Stimulated activated CD8-positive, alpha-beta memory T cell treated with anti-CD3 and anti-CD28 coated beads, Interleukin-2, amount 100 ng/mL, for 1 hour (primary cell): ENCODE measurements at places on chromosomes 7 and 10.

DNA sequence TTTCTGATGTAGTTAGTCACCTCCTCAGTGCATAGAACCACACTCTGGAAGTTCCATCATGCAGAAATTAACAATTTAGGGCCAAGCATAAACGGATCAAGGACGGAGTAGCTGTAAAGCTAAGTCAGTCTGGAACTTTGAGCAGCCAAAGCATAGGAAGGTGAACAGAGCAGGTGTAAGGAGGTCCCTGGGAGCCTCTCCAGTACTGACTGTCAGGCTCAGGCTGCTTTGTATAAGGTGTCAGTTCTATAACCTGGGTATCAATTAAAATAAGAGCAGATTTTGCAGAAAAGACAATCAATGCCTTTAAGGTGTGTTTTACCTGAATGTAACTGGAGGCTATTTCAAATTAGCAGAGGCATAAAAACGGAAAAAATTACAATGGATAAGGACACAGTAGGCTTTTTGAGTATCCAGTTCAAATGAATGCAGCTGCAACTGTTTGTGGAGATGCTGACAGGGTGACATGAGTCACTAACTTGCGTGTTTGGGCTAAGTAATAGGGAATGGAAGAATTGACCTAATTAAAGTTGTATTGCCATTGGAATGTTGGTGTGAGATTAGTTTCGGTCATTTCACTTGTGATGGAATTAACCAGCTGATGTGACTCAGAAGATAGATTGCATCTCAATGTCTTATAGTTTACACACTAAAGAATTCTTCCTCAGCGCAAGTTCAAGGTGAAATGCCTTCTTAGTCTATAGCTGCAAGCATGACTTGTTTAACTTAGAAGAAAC is 417.9 kb upstream of the CNTNAP2 start:
- no peak for DNase-seq

GRCh38 chr7:23062452-23062851 is 43.1 kb upstream of the KLHL7 start:
- DNase-seq: no peak

GRCh38 chr10:12704488-12704887 is 297.0 kb downstream of the CCDC3 start:
- DNase-seq: no peak

DNA sequence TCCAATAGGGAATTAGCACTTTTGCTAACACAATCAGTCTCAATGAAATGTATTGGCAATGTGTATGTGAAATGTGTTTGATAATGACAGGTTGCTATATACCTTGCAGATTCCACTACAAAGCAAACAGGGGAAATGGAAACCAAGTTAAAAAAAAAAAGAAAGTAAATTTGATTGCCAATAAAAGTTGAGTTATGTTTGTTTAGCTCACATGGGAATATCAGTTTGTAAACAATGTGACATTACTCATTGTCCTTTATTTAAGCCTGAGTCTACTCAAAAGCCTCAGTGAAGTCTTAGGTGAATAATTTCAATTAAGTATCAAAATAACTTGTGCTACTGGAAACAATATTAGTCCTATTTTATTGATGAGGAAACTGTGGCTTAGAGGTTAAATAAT is 285.2 kb downstream of the CACNA2D1 start:
- DNase-seq: no peak

- no peak for DNase-seq
Observed at GRCh38 chr7:91064052-91064451, 200.2 kb upstream of the FZD1 start.

DNA sequence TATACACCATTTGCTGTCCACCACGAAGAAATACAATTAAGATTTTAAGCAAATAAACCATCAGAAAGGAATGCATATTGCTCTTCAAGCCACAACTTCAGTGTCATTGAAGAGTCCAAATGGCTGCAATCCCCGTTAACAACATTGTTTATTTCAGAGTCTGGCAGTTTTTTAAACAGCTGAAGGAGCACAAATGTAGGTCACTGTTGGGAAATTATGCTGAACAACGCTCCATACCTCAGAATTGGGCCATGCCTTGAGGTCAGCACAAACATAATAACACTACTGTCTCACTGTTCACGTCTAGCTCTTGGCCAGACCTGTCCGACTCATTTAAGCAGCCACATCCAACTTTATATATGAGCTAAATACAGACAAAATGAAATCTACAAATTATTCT is 453.9 kb upstream of the GHITM start:
- DNase-seq: no peak

DNA sequence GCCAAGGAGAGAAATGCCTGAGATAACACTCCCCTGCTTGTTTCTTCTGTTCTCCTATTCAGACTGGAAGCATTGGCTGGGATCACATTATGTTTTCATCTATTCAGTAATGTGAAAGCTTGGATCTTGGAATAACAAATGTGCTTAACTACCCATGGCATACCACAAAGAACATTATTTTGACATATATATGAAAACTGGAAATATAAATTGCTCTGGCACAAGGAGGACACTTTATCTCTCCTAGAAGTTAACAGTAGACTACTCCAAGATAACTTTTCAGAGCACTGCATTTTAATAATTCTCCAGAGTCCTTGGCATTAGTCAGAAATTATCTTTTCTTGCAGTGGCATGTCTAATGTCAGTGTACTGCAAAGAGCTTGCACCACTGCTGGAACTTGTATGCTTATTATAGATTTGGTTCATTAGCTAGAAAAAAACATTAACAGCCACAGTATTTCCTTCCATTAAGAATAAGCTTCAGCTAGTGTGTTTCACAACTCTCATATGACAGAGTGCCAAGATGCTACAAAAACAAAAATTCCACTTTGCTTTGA is 169.3 kb upstream of the LRRN3 start:
- no peak for DNase-seq

- no peak for DNase-seq
Observed at GRCh38 chr10:9015005-9015404, 960.5 kb downstream of the GATA3 start.

GRCh38 chr7:99004216-99004615 is 125.9 kb downstream of the TRRAP start:
- no peak for DNase-seq

GRCh38 chr7:28347475-28348318 is 64.6 kb upstream of the CREB5 start:
- DNase-seq: no peak

GRCh38 chr7:106110885-106111654 is 1.0 kb downstream of the SYPL1 start:
- no peak for DNase-seq

- DNase-seq: no peak
Observed at GRCh38 chr7:86951895-86952294, 107.6 kb downstream of the ELAPOR2 start.

DNA sequence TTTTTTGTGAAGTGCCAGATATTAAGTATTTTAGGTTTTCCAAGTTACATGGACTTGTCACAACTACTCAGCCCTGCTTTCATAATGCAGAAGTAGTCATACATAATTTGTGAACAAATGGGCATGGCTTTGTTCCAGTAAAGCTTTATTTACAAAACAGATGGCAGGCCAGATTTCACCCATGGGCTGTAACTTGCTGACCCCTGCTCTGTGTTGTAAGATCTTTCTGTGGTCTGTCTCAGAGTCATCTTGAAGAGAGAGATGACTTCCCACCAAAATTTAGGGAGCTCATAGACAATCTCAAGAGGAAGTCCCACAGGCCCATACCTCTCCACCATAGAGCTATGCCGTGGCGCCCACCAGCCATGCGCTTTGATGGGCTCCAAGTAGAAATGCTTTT is 616.1 kb downstream of the LRMDA start:
- no peak for DNase-seq

DNA sequence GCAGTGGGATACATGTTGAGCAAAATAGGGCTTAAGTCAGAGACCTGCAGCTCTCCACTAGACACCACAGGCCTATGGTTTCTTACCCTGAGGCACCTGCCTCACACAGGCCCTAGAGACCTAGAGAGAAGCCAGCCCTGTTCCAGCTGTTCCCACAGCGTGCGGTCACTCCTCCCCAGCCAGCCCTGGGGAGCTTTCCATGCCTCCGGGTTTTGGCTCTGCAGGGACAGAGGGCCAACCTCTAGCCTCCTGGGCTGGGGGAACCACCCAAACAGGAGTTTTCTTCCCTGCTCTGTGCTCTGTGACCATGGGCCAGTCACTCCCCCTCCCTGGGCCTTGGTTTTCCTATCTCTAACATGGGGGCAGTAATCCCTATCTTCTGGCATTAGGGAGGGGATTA is 33.0 kb downstream of the SH2B2 start:
- no peak for DNase-seq

DNA sequence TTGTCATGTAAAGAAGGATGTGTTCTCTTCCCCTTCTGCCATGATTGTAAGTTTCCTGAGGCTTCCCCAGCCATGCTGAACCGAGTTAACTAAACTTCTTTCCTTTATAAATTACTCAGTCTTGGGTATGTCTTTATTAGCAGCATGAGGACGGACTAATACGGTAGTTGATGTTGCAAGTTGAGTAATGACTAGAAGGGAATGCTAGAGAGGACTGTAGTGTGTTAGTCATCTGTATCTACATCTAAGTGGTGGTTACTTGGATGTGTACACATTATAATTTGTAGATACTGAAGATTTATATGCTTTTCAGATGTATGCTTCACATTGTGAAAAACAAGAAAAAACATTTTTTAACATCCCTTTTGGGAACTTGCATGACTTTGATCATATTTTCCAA is 244.6 kb downstream of the POLR1F start:
- DNase-seq: no peak

- DNase-seq: no peak
Observed at GRCh38 chr7:141288626-141289025, 214.8 kb downstream of the TMEM178B start.

GRCh38 chr10:56317603-56318002 is 43.5 kb downstream of the ZWINT start:
- DNase-seq: no peak

- no peak for DNase-seq
Observed at GRCh38 chr10:1633783-1634182, 103.5 kb downstream of the ADARB2 start.

- DNase-seq: no peak
Observed at GRCh38 chr7:106152313-106152665, 40.2 kb upstream of the SYPL1 start.
